ENCODE measurements at places on chromosomes 16 and 17.

DNA sequence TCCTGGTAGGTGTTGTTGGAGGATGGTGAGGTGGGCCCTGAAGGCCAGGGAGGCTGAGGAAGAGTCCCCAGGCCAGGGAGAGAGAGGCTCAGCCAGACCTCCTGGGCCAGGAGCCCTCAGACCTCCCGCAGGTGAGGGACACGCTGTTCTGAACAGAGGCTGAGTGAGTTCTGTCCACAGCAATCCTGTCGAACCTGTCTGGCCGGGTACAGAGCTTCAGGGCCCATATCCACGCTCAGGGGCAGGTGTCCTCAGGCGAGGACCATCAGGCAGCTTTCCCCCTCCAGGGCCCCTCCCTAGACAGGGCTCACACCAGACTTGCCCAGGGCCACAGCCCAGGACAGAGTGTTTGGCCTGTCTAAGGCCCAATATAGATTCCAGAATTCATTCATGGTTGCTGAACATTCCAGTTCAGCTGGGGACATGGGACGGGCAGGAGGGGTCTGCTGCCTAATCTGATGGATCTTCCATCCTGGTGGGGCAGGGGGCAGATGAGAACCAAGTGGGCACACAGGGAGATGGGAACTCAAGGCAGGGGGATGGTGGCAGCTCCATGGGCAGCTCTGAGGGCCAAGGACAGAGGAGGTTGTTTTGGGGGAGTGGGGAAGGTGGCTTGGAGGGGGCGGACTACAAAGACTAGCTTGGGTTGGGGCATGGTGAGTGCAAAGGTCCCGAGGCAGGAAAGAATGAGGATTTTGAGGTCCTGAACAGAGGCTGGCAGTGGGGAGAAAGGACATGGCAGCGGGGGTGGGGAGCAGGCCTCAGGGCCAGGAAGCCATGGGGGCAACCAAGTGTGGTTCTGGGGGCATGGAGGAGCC, 23.4 kb upstream of the MPRIP start:
- peak overlapping the region; percentile 29 for H3K27ac ChIP-seq
- H3K4me3 ChIP-seq: no peak overlapping the region
- peaks cover 5% of the 10 kb centered on the region for H3K4me1 ChIP-seq
- peak; percentile 81 for DNase-seq
- no peaks in the 10 kb centered on the region for H3K36me3 ChIP-seq

DNA sequence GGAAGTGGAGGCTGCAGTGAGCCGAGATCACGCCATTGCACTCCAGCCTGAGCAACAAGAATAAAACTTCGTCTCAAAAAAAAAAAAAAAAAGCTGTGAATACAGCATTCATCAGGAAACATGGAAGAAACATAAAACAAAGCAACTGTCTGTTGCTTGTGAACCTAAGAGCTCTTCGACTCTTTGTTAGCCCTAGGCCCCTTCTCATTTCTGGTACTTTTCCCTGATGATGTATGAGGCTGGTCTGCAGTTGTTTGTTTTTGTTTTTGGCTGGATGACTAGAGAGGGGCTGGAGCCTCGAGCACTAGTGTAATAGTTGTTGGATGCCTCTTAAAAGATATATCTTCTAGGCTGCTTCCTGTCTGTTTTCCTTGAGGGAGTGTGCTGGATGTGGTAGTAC, 113.5 kb downstream of the MAP2K6 start:
- H3K4me1 ChIP-seq: no peaks in the 10 kb centered on the region
- no peak overlapping the region for H3K27ac ChIP-seq
- no peaks in the 10 kb centered on the region for H3K36me3 ChIP-seq
- no peak overlapping the region for H3K4me3 ChIP-seq
- no peaks in the 10 kb centered on the region for H3K27me3 ChIP-seq

DNA sequence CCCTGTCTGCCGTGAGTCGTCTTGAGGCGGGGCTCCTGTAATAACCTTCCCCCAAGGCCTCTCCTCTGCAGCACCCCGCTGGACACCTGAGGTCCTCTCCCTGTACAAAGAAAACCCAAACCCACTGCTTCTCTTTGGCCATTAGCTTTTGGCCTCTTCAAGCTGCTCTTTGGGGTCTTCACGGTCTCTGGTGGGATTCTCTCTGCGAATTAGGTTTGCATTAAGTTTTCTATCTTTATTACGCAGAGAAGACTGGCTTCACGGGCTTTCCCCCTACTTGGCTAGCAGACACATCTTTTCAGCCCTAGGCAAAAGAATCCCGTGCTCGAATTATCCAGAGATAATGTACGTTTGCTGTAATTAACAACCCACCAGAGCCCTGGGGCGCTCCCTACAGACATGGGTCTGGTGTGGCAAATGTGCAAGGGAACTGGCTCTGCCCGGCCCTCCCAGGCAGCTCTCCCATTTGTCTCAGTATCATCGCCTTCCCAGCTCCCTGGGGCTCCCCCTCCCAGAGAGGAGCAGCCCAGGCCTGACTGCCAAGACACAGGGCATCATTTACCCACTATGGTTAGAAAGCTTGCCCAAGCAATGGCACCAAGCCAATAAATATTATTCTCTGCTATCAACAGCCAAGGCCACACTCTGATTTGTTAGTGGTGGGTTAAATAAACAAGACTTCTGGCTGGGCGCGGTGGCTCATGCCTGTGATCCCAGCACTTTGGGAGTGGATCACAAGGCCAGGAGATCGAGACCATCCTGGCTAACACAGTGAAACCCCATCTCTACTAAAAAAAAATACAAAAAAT, 24.7 kb upstream of the KLHDC4 start:
- no peaks in the 10 kb centered on the region for H3K27me3 ChIP-seq
- no peak overlapping the region for H3K27ac ChIP-seq
- H3K36me3 ChIP-seq: no peaks in the 10 kb centered on the region
- DNase-seq: peak; percentile 43

DNA sequence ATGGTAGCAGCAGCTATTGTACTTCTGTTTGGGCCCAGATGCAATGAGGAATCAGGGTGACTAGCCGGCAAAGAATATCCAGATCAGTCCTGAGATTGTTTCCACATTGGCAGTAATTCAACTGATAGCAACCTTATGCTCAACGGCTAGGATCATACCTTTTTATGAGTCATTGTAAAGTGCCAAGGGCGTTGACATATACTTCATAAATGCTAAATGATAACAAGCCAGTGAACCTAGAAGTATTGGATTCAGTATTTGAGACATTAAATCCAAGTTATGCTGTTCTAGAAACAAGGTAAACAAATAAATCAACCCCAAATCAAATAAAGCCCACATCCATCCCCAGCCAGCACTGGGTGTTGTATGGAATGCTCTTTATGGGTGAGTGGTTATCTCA, 207.1 kb upstream of the ZFHX3 start:
- no peak overlapping the region for H3K27ac ChIP-seq
- no peaks in the 10 kb centered on the region for H3K27me3 ChIP-seq
- peak; percentile 87 for DNase-seq
- H3K36me3 ChIP-seq: no peaks in the 10 kb centered on the region
- H3K4me3 ChIP-seq: no peak overlapping the region

GRCh38 chr16:55906123-55906522, 30.9 kb upstream of the CES5A start:
- H3K27me3 ChIP-seq: peaks cover 4% of the 10 kb centered on the region
- no peaks in the 10 kb centered on the region for H3K4me1 ChIP-seq
- no peak for DNase-seq
- no peak overlapping the region for H3K27ac ChIP-seq
- H3K36me3 ChIP-seq: no peaks in the 10 kb centered on the region

- peaks cover 15% of the 10 kb centered on the region for H3K4me1 ChIP-seq
- peaks cover 39% of the 10 kb centered on the region for H3K27me3 ChIP-seq
- no peak for DNase-seq
- no peaks in the 10 kb centered on the region for H3K36me3 ChIP-seq
- no peak overlapping the region for H3K27ac ChIP-seq
Observed at GRCh38 chr17:49910858-49911204, 58.2 kb upstream of the DLX4 start.

GRCh38 chr17:75751676-75752404, 13.2 kb downstream of the GALK1 start:
- peaks cover 94% of the 10 kb centered on the region for H3K36me3 ChIP-seq
- no peaks in the 10 kb centered on the region for H3K27me3 ChIP-seq
- H3K4me1 ChIP-seq: no peaks in the 10 kb centered on the region
- no peak for DNase-seq
- H3K4me3 ChIP-seq: no peak overlapping the region

GRCh38 chr17:44909681-44910144, 5.6 kb downstream of the GFAP start:
- DNase-seq: no peak
- no peak overlapping the region for H3K4me3 ChIP-seq
- H3K4me1 ChIP-seq: no peaks in the 10 kb centered on the region
- H3K36me3 ChIP-seq: no peaks in the 10 kb centered on the region
- no peaks in the 10 kb centered on the region for H3K27me3 ChIP-seq
- no peak overlapping the region for H3K27ac ChIP-seq

DNA sequence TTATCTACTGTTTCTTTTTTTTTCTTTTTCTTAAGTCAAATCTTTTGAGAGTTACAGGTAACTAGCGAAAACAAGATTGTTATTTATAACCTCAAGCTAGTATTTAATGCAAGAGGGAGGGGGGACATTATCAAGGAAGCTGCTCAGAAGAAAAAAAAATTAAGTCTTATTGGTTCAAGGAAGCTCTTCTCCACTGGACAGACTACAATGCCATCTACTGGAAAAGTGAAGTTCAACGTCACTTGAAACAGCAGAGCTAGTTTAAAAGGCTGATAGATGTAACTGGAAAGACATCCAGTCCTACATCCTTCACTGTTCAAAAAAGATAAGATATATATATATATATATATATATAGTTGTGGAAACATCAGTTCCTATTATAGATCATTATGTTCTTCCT, 418.0 kb upstream of the PSMD7 start:
- no peak overlapping the region for H3K4me3 ChIP-seq
- DNase-seq: peak; percentile 53
- H3K36me3 ChIP-seq: no peaks in the 10 kb centered on the region

- peaks cover 8% of the 10 kb centered on the region for H3K36me3 ChIP-seq
- no peak overlapping the region for H3K27ac ChIP-seq
- no peaks in the 10 kb centered on the region for H3K27me3 ChIP-seq
- no peak overlapping the region for H3K4me3 ChIP-seq
- no peak for DNase-seq
Observed at GRCh38 chr16:68287276-68288251, 23.2 kb downstream of the SLC7A6OS start.

- peak; percentile 93 for DNase-seq
- no peaks in the 10 kb centered on the region for H3K36me3 ChIP-seq
- no peaks in the 10 kb centered on the region for H3K27me3 ChIP-seq
- H3K27ac ChIP-seq: peak overlapping the region; percentile 77
- H3K4me3 ChIP-seq: no peak overlapping the region
Observed at GRCh38 chr17:28864991-28865849, 10.4 kb downstream of the ERAL1 start.

- H3K4me1 ChIP-seq: peaks cover 11% of the 10 kb centered on the region
- H3K4me3 ChIP-seq: no peak overlapping the region
- no peak for DNase-seq
- H3K27ac ChIP-seq: no peak overlapping the region
- no peaks in the 10 kb centered on the region for H3K36me3 ChIP-seq
Observed at GRCh38 chr17:29051194-29051593, 8.3 kb downstream of the PIPOX start.

DNA sequence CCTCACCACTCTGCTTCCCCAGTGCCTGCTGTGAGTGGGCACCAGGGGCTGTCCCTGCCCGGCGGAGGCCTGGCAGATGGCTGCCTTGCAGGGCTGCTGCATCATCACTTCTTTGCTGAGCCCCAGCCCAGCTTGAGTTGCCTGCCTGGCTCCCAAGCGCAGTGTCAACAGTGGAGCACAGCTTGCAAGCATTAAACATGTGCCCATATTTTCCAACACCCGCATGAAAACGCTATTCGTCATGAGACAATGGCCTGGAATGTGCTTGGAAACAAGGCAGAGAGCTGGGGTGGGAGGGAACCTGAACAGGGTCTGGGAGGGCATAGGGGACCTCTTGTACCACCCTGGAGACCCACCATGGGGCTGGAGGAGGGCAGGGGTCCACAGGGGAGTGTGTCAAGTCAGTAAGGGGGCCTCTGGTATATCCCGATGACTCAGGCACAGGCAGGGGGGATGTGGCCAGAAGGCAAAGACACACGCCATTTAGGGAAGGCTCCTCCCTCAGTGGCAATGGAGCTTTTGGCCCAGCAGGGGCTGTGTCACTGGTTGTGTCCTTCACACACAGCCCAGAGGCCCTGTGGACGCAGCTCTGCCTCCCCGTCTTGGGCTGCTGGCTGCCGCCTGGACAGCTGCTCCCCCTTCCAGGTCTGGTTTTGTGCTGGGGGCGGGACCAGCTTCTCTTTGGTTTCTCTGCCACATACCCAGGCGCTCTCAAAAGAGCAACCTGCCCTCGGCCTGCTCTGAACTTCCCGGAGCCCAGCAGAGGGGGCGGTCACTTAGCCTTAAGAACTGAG, 17.4 kb upstream of the MTSS2 start:
- H3K4me3 ChIP-seq: no peak overlapping the region
- no peaks in the 10 kb centered on the region for H3K4me1 ChIP-seq
- no peaks in the 10 kb centered on the region for H3K36me3 ChIP-seq
- H3K27ac ChIP-seq: peak overlapping the region; percentile 82
- no peaks in the 10 kb centered on the region for H3K27me3 ChIP-seq
